Urinary bladder (tissue), 4 donors: ENCODE measurements at places on chromosomes 1 and 21.

GRCh38 chr1:229411434-229412055 is 22.3 kb downstream of the ACTA1 start:
- DNase-seq, result no peak

GRCh38 chr1:65948609-65949229 is 156.0 kb downstream of the PDE4B start:
- no peak for DNase-seq

DNA sequence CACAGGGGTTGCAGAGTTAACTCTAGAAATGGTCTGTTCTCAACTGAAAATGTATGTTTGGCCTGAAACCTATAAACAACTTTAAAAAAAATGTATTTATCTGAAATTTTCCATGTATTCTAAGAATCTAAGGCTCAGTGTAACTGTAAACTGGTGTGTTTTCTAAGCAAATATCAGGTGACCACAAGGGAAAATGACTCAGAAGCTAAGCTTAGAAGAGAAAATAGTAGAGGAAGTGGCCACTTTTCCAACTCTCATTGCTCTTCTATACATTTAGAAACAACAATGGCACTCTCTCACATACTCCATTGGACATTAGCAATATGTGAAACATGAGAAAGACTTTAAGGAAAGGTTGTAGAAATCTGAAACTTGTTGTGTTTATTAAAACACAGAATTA is 7.5 kb downstream of the TNFSF18 start:
- no peak for DNase-seq

- no peak for DNase-seq
Observed at GRCh38 chr21:45972353-45972715, 9.2 kb upstream of the COL6A1 start.

GRCh38 chr1:226884116-226884625 is 13.8 kb downstream of the PSEN2 start:
- DNase-seq, result no peak

DNA sequence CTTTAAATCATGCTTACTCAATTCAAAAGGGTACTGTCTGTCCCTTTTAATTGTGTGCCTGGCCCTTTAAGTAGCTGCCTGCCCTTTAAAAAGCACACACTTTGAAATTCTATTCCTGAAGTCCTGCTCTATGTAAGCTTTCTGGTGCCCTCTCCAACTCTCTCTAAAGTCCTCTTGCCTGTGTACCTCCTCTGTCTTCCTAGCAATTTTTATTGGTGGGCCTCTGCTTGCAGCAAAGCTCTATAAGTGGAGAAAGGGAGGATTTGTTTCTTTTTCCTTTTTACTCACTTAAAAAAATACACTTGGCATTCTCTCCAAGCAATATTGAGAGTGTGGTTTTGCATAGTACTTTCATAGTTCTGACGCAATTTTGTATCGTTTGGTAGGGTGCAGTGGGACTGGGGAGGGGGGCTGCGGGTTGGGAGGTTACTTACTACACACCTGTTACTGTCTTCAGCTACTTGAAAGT is 135.4 kb downstream of the LMO4 start:
- no peak for DNase-seq

DNA sequence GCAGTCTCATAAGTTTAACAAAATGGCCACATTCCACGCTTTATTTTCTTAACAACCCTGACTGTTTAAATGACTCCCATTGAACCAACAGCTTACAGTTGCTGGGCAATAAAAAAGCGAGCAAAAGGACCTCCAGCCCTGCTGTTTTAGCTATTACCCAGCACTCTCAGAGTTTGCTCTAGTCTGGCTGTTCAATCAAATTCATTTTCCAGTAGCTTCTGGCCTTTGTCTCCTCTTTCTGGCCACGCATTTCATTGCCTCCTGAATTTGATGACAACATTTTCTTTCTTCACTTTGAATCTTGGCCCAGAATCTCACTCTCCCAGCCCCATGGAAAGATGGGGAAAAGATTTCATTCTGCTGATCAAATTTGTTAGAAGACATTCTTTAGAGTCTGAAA is 44.1 kb upstream of the DOCK7 start:
- no peak for DNase-seq

DNA sequence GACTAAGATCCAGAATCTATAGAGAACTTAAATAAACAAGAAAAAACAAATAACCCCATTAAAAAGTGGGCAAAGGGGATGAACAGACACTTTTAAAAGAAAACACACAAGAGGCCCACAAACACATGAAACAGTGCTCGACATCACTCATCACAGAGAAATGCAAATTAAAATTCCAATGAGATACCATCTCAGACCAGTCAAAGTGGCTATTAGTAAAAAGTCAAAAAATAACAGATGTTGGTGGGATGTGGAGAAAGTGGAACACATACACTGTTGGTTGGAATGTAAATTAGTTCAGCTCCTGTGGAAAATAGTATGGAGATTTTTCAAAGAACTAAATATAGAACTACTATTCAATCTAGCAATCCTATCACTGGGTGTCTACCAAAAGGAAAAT is 143.1 kb downstream of the IFI44 start:
- no peak for DNase-seq

DNA sequence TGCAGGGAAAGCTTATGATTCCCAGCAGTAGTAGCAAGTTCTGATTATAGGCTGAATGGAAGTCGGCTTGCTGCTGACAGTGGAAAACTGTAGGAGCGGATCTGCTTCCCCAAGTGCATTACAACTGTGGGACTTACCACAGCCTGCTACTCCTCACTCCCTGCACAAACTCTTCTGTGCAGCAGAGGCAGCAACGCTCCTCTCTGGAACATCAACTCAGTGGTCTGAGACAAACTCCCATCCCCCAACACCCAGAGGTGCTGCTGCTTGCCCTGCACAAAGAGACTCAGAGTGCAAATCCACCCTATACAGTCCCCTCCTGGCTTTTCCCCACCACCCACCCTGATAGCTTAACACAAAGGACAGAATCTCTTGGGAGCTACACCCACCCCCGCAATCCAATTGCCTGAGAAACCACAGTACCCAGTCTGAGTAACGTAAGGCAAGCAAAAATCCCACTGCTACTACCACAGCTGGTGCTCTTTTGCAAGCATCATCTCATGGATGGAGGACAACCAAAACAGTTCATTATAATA is 1455.2 kb downstream of the AMY1C start:
- no peak for DNase-seq

GRCh38 chr1:42977653-42978052 is 19.0 kb upstream of the SLC2A1 start:
- DNase-seq, result no peak

- DNase-seq, result no peak
Observed at GRCh38 chr1:31961536-31961935, 23.4 kb upstream of the PTP4A2 start.
